ENCODE measurements at places on chromosomes 5 and 9.

GRCh38 chr5:14277385-14278320, 134.5 kb downstream of the TRIO start:
- no peak for DNase-seq

DNA sequence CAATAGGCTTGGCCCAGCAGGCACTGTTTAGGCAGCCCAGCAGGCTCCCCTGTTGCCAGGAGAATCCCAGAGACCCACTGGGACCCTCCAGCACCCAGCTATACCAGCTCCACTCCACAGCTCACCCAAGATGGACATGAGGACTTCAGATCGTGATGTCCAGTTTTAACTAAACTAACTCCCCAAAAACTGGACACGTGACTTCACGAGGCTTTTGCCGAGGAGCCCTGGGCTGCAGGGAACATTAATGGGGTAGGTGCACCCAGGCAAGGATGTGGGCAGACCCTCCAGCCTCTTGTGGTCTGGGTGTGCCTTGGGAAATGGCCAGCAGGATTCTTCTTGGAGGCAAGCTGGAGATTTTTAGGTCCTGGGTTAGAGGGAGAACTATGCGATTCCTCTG, 8.9 kb upstream of the NKD2 start:
- no peak for DNase-seq

DNA sequence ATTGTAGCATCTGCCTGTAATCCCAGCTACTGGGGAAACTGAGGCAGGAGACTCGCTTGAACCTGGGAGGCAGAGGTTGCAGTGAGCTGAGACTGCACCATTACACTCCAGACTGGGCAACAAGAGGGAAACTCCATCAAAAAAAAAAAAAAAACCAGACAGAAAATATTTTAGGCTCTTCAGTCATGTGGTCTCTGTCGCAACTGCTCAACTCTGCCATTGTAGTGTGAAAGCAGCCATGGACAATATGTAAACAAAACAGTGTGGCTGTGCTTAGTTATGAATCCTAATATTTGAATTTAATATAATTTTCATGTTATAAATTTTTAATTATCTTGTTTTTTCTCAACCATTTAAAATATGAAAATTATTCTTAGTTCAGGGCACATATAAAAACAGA, 38.4 kb downstream of the ZFAND5 start:
- no peak for DNase-seq

GRCh38 chr9:27532046-27532445, 2.4 kb upstream of the MOB3B start:
- no peak for DNase-seq

GRCh38 chr5:133552925-133553525, 59.3 kb downstream of the FSTL4 start:
- DNase-seq = peak; percentile 34

- DNase-seq = no peak
Measured at GRCh38 chr9:136281421-136282271, 22.2 kb downstream of the CCDC187 start.

DNA sequence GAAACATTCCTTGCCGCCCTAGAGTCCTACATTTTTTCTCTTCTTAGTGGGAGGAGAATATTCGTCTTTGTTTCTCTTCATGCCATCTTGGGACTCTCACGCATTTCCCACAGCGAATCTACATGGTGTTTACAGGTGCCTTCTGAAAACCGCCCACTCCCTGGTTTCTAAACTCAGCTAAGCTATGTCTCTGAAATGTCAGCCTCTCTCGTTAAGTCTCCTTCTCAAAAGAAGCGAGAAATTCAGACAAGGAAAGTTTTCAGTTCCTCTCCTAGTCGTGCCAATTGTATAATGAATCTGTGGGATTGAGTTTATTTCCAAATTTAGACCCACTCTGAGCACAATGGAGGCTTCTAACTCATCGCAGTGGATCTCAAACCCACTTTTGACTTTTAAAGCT, 186.8 kb upstream of the NFIB start:
- DNase-seq = no peak

GRCh38 chr5:139457653-139458306, 4.8 kb downstream of the ECSCR start:
- DNase-seq = no peak

Data from fibroblast of upper back skin (primary cell).